ENCODE measurements at places on chromosomes 4 and X.

GRCh38 chr4:5364406-5364805, 313.1 kb downstream of the STK32B start:
- DNase-seq: no peak

GRCh38 chr4:99715286-99715685, 57.7 kb upstream of the C4orf54 start:
- DNase-seq: no peak

GRCh38 chrX:65127842-65128241, 151.6 kb upstream of the ZC4H2 start:
- no peak for DNase-seq

DNA sequence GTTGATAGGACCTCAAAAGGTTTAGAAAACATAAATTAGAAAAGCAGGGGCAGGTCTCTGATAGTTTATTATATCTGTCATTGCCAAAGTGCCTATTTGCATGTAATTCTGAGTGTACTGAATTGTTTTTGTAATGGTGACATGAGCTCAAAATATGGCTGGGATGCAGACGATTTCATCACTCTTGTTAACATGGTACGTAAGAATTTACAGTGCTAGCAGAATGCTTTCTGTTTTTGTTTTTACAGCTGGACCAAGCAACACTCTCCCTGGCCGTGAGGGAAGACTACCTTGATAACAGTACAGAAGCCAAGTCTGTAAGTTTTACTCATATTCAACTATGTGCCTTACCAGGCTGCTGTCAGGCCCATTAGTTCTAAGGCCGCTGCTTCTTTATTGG, 58.1 kb downstream of the PHEX start:
- DNase-seq: no peak

DNA sequence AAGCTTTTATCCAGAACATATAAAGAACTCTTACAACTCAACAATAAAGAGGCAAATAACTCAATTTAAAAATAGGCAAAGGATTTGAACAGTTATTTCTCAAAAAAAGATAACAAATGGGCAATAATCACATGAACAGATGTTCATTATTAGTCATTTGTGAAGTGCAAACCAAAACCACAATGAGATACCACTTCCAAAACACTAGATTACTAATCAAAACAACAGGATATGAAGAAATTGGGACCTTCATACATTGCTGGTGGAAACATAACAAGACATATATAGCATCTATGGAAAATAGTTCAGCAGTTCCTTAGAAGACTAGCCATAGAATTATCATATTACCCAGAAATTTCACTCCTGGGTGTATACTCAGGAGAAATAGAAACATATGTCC, 224.6 kb downstream of the FBXO8 start:
- no peak for DNase-seq

DNA sequence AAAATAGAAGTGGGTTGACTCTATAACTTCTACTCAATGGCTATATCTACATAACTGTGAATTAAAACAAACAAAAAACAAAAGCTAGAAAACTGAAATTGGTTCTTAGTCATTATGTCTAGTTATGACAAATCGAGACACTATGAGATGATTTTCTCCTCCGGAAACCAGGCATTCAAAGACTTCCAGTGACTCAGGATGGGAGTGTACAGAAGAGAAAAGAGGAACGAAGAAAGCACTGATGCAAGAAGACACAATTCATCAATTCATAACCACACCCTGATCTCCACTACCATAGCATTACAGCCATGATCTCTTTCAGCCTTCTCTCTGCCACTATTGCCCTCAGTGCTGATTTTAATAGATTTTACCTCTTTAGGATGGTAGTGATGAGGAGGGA, 253.6 kb downstream of the CBLL2 start:
- no peak for DNase-seq

DNA sequence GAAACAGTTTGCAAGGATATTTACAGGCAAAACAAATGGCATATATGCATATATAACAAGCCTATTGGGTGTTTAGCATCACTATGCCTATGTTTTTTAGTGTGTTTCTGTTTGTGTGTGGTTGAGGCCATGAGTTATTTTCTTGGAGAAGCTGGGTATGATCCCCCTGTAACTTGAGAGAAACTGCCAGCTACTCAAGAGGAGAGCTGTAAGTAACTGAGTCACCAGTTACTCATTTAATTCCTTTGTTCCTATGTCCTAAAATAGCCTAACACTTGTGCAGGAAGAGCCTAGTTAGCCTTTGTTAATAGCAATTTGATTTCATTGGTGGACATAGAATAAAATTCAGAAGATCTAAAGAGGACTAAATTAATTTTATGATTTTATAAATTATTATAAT, 79.1 kb downstream of the PWWP3B start:
- DNase-seq: no peak

- no peak for DNase-seq
These were observed 63.0 kb upstream of the MXD4 start for GRCh38 chr4:2324891-2325290.

DNA sequence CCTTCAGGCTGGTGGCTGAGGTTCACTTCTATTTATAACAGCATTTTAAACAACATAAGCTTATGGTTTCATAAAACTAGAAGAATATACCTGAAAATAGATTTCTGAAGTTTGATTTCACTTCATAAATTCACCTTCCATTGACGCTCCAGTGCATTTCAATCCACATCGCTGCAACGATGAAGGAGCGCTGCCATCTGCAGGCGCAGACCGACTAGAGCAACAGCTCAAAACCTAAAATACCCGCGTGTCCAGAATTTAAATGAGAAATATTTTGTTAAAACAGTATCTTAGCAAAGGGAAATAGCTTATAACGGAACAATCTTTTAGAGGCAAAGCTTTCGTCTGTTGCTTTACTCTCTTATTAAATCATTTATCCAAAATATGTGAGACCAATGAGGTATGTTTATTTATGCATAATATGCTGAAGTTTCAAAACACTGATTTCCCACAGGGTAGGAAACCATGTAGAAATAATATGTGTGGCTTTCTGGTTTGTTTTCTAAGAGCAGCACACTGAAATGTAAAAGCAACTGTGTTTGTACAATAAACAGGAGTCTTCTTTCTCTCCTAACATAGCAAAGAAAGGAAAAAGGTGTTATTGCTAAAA, 816.4 kb upstream of the FRG1 start:
- DNase-seq: no peak

GRCh38 chr4:60396341-60397049, 803.6 kb upstream of the ADGRL3 start:
- no peak for DNase-seq

DNA sequence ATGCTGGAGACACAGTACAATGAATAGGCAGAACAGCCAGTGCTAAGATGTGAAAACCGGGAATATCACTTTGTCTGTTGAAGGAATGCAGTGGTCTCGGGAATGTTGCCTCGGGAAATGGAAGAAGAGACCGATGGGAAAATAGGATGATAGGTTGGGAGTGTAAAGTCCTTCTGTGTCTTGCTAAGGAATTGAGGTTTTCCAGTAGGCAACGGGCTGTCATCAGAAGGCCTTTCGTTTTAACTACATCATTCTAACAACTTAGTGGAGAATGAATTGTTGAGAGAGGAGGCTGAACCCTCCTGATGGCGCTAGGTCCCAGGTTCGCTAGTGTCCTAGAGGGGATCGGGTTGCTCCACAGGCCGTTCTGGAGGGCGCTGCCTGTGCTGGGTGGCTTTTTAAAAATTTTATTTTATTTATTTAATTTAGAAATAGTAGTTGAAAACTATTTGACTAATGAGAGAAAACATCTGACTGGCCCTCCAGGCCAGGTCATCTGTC, 730 bp downstream of the VBP1 start:
- peak; percentile 42 for DNase-seq

DNA sequence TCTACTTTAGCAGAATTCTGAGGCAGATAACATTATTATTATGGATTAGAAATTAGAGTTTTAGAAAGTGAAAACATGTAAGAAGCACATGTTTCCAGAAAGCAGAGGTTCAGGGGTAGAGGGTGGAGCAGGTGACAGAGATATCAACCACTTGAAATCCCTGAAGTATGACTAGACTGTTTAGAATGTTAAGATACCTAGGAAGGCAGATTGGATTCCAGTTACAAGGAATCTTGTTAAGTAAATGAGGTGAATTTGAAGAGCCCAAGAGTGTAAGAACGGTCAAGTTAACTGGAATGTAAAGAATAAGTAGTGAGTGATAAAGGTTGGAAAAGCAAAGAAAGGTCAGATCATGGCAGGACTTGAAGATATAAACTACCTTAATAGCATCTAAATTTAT, 37.6 kb downstream of the ARSJ start:
- no peak for DNase-seq

- DNase-seq: no peak
These were observed 114.1 kb upstream of the TRIM2 start for GRCh38 chr4:153090181-153090580.

DNA sequence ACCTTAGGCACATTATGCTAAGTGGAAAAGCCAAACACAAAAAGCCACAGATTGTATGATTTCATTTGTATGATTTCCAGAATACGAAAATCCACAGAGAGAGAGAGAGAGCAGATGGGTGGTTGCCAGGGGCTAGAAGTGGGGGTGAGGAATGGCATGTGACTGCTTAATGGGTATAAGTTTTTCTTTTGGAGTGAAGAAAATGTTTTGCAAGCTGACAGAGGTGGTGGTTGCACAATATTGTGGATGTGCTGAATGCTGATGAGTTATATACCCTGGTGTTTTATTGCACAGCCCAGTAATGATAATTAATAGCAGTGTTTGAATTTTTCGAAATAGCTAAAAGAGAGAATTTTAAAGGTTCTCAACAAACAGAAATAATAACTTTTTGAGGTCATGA, 386.1 kb upstream of the HS3ST1 start:
- no peak for DNase-seq

DNA sequence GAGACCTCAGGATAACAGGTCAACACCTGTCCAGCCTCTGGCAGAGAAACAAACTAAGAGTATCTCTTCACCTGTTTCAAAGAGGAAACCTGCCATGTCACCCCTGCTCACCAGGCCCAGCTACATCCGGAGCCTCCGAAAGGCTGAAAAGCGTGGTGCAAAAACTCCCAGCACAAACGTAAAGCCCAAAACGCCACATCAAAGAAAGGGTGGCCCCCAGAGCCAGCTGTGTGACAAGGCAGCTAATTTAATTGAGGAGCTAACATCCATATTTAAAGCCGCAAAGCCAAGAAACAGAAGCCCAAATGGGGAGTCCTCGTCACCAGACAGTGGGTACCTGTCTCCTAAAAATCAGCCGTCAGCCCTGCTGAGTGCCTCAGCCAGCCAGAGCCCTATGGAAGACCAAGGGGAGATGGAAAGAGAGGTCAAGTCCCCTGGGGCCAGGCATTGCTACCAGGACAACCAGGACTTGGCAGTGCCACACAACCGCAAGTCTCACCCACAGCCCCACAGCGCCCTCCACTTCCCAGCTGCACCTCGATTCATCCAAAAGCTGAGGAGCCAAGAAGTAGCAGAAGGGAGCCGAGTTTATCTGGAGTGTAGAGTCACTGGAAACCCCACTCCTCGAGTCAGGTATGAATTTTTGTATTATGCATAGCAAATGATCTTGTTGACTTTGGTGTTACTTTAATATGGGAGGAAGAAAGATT, 15.1 kb downstream of the PALLD start:
- no peak for DNase-seq

DNA sequence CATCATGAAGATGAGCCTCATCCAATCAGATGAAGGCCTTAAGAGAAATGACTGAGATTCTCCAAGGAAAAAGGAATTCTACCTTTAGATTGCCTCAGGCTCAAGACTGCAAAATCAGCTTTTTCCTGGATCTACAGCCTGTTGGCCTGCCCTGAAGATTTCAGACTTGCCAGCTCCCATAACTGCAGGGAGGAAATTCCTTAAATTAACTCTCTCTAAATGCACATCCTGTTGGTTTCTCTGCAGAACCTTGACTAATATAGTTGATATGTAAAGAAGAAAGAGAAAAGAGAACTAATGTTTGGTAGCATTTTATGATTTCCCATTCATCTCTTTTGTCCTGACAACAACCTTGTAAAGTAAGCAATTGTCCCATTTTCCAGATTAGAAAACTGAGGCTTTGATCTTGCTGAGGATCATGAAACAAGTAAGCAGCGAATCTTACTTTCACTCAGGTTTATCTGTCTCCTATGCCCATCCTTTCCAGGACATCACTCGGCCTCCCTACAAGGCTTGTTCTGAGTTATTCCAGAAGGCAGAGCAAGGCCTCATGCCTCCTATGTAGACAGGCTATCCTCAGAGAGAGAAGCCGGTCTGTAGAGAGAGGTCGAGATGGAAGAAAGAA, 115.0 kb upstream of the LDB2 start:
- no peak for DNase-seq

GRCh38 chr4:172352356-172352755, 539.2 kb downstream of the GALNTL6 start:
- no peak for DNase-seq

GRCh38 chrX:38717871-38718270, 83.4 kb upstream of the MID1IP1 start:
- peak; percentile 14 for DNase-seq

DNA sequence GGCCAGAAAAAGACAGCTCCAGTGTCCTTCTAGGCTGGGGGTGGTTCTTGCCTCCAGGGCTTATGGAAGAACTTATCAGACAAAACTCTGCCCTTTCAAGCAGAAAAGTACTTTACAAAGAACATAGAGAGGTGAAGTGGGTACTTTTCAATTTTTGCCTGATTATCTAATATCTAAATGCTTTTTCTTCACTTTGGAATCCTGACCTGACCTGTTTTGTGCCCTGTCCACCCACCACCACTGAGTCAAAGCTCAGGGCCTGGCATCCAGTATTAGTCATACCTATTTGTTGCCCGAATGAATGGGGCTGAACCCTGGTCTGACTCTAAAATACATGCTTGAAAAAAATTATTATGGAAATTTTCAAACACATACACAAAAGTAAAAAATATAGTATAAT, 37.2 kb downstream of the RTL9 start:
- DNase-seq: no peak

DNA sequence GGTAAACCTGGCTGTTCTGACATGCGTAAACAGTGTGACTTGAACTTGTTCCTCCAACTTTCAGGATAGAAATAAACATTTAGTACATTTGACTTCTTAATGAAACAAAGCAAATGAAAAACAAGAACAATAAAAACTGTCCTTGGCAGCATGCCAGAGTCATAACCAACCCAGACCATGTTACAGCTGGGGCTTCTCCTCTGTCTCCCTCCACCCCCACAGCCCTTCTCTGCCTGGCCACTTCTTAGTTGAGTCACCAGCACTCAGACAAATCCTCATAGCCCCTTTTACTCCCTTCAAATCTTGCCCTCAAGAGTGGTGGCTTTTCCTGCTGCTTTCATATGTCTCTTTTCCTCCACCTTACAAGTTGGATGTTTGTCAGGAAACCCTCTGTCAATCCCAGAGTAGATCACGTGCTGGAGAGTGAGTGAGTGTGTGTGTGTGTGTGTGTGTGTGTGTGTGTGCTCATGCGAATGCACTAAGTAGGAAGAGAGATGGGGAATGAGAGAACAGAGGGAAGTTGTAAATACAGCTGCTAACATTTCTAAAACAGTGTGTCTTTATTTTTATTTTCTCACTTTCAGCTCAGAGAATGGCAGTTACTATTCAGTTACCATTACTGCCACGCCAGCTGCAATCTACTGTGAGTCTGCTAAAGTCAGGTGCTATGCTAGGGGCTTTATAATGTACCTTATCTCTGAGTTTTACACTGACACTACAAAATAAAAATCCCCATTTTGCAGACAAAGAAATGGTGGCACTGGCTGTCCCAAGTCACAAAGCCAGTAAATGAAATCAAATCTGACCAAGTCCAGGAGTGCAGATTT, 15.0 kb downstream of the SCARB2 start:
- peak; percentile 90 for DNase-seq
